ENCODE measurements at places on chromosomes 1 and 21.

DNA sequence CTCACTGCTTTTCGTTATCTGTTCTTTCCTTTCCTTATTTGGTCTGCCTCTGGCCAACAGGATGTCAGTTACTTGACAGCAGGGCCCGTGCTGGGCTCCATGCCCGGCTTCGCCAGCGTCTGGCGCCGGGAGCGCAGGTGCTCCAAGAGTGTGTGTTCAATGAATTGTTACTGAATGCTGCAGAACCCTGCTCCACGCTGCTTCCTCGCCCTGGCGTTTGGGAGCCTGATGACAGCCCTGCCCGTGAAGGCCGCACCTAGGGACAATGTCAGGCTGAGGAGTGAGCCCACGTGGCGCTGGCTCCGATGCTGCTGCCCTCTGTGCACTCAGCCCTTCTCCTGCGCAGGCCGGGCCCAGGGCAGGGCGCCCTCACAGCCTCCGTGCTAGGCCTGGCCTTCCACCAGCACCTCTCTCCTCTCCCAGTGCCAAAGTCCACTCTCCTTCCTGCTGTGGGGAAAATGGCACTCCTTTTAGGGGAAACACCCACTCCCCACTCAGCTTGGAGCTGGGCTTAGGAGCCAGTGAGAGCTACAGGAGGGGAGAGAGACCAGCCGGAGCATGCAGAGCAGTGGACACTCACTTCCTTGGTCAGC, 51.4 kb downstream of the ACBD3 start:
- no peak for DNase-seq

DNA sequence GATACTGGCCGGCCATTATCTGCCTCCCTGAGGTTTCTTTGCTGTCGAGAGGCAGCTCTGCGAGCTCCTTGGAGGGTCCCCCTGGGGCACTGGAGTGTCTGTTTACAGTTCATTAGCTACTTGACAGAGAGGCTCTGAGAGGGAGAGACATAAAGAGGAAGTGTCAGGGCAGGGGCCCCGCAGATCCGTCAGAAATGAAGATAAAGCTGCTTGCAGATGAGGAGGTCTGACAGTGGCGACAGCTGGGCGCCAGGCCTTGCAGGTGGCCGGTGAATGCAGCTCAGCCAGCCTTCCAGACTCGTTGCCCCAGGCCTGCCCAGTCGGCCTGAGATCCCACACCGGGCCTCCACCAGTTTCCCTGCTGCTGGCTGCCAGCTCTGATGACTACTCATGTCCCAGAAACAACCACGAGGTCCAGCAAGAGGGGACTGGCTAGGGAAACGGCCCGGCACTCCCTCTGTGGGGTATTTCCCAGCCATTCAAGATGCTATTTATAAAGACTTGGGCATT, 84.7 kb downstream of the DISP3 start:
- no peak for DNase-seq

GRCh38 chr1:45429561-45430159, 61.3 kb downstream of the TESK2 start:
- no peak for DNase-seq

GRCh38 chr1:234713440-234713839, 103.5 kb upstream of the IRF2BP2 start:
- DNase-seq, result no peak

DNA sequence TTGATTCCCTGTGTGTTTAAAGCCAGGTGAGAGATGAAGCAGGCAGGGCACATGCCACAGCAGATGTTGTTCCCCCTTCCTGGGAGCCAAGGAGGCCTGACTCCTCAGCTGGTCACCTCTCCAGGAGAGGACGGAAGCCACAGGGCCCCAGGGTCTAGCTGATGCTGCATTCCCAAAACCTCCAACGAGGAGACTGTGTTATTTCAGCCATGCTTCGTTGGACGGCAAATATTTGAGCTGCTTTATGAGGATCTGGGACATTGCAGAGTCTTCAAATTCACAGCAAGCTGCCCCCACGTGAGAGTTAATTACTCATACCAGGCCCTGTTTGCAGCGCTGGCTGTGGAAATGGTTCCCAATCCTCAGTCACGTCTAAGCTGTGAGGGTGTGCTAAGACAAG, 85.3 kb downstream of the CDC7 start:
- DNase-seq, result no peak

- DNase-seq, result no peak
Measured at GRCh38 chr21:17753736-17754135, 65.4 kb downstream of the C21orf91 start.

DNA sequence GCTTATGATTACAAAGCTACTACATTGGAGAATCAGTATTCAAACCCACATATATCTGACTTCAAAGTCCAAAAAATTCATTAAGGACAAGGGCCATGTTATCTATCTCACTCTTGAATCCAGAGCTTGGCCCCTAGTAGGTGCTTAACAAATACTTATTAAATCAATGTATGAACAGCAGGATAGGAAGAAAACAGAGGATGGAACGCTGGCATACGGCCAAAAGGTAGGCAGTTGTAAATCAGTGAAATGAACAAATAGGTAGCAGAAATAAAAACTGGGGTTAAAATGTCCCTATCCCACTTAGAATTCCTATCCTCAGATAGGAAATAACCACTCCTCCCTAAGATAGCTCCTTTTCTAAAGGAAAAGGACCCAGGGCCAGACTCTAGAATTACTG, 2.0 kb downstream of the MRPL24 start:
- DNase-seq, result no peak

DNA sequence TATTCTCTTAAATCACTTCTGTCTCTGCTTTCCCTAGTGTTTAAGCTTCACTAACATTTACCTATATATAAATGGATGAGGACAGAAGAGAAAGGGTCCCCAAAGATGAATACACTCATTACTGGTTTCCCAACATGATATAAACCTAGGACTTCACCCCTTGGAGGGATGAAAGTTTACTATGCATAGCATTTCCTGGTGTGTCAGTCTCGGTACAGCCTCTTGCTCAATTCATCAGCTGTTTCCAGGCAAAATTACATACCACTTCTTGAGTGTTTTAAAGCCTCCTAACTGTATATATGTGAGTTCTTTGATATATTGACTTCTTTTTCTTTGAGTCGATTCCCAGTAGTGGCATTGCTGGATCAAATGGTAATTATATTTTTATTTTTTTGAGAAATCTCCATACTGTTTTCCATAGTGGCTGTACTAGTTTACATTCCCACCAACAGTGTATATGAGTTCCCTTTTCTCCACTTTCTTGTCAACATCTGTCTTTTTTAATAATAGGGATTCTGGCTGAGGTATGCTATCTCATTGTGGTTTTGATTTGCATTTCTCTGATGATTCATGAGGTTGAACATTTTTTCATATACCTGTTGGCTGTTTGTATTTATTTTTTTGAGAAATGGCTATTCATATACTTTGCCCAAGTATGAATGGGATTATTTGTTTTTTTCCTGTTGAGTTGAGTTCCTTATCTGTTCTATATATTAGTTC, 259.3 kb upstream of the CACYBP start:
- DNase-seq, result no peak

DNA sequence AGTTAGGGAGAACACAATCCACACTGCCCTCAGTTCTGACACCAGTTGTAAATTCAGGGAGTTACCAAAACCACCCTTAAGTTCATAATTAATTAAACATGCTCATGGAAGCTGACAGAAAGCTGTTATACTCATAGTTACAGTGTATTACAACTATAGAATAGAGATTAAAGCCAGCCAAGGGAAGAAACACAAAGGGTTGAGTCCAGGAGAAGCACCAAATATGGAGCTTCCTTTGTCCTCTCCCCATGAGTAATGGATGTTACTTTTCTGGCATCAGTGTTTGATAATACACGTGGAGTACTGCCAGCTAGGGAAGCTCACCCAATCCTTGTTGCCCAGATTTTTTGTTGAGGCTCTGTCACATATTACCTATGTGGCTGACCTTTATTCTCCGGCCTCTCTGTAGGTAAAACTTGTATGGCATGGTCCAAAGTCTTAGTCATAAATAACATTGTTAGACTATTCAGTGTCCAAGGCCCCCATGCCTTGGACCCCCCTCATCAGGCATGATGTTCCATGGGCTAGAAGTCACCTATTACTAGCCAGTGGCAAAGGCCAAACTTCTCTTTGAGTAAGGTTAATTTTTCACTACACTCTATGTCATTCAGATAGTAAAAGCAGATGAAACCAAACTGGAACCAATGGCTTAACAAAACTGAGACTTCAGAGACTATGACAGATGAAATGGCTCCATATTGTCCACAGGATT, 175.7 kb downstream of the GPR52 start:
- DNase-seq, result no peak

DNA sequence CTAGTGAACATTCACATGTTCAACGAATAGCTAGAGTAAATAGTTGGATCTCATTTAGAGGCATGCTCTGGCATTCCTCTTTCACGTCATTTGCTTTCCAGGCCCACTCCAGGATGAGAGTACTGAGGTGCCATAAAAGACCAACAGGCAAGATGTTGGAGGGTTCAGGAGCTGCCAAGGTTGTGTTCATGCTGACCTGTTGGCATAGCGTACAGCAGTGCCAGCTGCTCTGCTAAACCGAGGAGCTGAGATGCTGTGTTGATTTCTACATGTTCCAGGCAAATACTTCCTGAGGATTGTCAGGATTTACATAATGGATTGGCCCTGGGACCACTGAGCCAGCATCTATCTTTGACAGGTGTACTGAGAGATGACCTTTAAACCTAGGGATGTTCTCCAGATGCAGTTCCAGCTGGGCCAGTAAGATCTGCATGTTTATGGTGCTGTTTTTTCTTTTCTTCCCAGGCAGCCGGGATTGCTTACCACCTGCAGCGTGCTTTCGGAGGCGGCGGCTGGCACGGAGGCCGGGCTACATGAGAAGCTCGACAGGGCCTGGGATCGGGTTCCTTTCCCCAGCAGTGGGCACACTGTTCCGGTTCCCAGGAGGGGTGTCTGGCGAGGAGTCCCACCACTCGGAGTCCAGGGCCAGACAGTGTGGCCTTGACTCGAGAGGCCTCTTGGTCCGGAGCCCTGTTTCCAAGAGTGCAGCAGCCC, 66.9 kb downstream of the DISC1 start:
- peak; percentile 53 for DNase-seq

- no peak for DNase-seq
Measured at GRCh38 chr1:82991569-82991968, 1007.4 kb downstream of the TTLL7 start.

- DNase-seq, result peak; percentile 22
Measured at GRCh38 chr1:193060406-193060805, 994 bp downstream of the RO60 start.

DNA sequence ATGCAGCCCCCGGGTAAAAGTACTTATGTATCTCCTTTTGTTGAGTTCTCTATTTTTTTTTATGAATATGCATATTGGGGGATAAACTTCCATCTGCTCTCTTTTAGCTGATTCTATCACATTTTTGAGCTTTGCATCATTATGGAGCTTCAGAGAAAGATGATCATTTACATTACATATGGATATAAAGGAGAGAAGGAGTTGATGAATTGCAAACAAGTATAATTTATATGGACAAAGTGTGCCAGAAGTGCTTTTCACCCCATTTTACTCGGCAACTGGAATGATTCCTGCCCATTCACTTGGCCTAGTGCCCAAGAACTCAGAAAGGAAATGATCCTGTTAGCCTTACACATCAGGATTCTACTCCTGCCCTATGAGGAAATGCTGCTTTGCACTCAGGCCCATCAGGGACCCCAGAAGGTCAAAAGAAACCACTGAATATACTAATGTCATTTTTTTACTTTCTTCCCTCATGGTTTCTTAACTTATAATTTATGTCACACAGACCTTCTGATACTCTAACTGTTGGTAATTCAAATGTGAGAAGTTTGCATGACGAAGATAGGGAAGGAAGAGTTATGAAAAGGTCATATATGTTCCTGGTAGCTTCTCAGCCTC, 65.6 kb downstream of the SAMSN1 start:
- DNase-seq, result peak; percentile 27

DNA sequence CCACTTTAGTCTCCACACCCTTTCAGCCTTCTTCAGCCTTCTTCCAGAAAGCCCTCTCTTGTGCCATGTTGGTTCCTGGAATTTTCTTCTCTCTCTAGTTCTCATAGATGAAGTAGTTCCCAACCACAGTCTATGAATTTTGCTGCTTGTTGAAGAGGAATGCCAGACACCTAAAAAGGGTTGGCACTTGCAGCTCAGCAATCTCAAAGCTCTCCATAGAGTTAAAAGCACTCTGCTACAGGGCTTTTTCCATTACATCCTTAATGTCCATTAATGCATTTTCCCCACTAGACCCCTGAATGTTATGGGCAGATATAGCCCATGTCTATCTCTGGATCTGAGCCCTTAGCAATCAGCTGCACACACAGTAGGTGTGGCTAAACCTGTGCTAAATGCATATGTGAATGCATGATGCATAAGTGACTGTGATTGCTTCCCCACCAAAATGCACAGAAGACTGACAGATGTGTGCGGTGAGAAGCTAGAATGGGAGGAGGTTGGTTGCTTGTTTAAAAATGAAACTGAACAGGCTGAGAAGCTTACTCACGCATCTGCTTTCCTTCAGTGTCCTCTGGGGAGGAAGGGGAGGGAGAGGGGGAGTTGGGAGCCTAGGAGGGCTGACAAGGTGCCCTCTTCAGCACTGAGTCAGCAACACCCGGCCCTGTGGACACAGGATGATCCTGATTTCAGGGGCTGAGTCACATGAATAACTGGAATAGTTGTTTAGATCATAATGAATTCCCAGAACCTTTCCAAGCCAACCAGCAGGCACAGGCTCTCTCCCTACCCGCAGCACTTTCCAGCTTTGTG, 146.1 kb upstream of the FGGY start:
- DNase-seq, result peak; percentile 81

GRCh38 chr1:227333423-227333822, 15.1 kb upstream of the CDC42BPA start:
- DNase-seq, result no peak

DNA sequence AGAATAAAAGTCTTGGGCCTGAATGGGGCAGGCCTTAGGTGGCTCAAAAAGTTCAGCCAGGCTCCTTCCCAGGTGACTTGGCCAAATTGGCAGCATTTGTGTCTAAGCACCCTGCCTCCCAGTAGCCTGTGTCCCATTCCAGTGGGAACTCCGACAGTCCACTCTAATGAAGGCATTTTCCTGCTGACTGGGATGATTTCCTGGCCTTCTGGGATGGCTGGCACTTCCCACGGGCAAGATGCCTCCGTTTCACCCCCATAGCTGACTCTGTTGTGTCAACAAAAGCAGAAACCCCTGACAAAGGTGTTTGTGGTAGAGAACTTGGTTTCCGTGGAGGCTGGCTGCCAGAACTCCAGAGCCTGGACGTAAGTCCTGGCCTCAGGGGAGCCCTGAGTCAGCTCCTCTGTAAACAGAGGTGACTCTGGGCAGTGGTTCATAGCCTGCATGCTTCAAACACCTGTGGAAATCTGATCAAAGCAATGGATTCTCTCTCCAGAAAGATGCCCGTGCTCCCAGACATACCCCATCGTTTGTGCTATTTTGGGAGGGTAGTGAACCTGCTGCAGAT, 36.6 kb downstream of the WNT3A start:
- no peak for DNase-seq

DNA sequence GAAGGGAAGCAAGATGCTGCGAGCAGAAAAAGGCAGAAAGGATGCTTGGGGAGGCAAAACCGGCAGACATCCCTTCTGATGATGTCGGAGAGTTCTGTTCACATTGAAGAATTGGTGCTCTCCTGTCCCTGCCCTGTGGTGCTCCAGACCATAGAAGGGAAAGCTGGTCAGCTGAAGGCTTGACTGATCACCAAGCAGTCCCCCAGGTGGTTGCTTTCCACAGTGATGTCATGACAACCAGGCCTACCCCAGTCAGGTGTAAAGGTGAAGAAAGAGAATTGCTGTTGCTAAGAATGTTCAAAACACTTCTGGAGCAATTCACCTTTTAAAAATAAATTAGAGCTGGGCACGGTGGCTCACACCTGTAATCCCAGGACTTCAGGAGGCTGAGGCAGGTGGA, 59.5 kb downstream of the OPTC start:
- no peak for DNase-seq

Data from muscle of leg (tissue), 16 donors.